Stimulated activated CD4-positive, alpha-beta T cell treated with anti-CD3 and anti-CD28 coated beads, Interleukin-4, amount 100 ng/mL, for 24 hours (primary cell): ENCODE measurements at places on chromosomes 7 and 10.
A peak's percentile ranks its signal among the peaks of the same experiment; 100 is the strongest.

DNA sequence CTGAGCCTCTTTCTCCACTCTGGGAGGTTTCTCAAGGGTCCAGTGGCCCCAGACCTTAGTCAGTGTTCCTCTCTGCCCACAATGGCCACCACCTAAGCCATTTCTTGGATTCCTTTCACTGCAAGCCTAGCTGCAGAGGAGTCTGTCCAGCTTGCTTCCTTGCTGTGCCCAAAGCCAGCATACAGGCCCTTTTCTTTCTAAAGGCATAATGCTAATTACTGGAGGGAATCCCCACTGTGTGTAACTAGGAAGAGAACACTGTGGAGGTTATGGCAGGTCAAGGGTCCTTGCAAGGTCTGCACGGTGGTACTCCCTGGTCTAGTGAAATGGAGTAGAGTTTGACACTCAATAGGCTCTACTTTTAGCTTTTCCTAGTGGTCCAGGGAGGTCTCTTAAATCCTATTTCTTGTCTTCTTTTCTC lies 70.4 kb upstream of the CC2D2B start:
- DNase-seq, result no peak

GRCh38 chr10:76315240-76315639 lies 883.8 kb downstream of the LRMDA start:
- DNase-seq, result no peak

DNA sequence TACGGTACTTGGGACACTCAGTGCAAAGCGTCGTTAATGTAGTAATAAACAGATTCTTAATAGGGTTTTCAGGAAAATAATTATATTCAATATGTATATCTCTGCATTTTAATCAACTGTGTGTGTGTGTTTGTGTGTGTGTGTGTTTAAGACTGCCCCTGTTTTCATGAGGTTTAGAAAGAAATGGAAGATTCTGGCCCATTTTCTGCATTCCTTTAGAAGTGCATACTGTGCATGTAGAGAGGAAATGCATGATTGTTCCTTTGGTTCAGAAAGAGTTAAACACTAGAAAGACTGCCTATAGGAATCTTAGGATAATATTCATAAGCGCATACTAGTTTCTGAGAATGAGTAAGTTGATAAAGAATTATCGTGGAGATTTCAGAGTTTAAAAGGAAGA lies 975 bp downstream of the CNTNAP2 start:
- no peak for DNase-seq

GRCh38 chr10:132599732-132600131 lies 62.1 kb downstream of the INPP5A start:
- no peak for DNase-seq

DNA sequence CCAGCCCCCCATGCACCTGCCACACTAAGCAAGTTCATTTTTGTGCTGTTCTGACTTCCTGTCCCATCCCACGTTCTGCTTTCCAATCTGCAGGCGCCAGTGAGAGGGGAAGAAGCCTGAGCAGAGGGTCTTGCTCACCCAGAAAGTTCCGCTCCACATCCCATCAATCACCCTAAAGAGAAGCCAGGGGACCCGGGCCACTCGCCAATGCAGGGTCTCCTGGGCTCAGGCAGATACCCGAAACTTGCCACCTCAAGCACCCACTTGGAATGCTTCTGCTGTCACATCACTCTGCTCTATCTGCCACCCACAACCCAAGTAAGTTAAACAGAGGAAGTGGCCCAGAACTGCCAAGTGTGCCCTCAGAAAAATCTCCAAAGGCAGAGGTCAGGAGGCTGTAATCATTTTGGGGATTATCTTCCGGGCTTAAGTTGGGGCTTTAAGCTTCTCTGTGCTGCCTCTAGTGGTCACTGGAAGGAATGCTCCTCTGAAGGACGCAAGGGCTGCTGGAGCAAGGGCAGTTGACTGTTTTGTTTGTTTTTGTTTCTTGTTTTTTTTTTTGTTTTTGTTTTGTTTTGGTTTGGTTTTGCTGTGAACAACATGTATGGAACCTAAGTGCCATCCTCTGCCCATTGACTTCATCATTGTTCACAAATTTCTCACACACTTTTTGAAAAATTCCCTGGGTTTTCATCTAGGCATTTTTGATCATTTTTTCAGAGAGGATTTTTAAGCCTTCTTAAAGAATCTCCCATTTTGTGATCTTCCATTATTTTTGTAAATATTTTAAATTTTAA lies 25.5 kb downstream of the PRR15 start:
- peak; percentile 8 for DNase-seq

DNA sequence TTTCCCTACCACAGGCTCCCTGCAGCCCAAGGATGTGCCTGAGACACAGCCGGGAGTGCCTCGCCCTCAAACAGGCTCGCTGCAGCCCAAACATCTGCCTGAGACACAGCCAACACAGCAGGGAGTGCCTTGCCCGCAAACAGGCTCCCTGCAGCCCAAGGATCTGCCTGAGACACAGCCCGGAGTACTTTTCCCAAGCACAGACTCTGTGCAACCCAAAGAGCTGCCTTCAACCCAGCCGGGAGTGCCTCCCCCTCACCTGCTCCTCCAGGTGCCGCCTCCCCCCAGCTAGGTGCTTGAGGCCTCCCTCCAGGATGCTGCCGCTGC lies 42.9 kb downstream of the ANTXRL start:
- no peak for DNase-seq

GRCh38 chr10:91460681-91461080 lies 50.5 kb downstream of the HECTD2 start:
- DNase-seq, result no peak

GRCh38 chr10:71213761-71214440 lies 1.5 kb downstream of the UNC5B start:
- DNase-seq, result no peak

- no peak for DNase-seq
Observed at GRCh38 chr10:113093188-113094113, 143.4 kb downstream of the TCF7L2 start.

DNA sequence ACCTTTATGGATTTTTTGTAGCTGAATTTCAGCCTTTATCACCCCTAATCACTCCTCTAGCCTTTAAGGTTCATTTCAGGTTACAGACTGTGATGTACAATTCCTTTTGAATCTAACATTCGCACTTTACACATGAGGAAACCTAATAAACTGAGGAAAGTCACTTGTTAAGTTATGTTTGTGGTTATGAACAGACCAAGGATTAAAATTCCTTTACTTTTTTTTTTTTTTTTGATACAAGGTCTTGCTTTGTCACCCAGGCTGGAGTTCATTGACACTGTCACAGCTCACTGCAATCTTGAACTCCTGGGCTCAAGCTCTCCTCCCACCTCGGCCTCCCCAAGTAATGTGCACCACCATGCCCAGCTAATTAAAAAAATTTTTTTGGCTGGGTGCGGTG lies 3.6 kb downstream of the MCU start:
- DNase-seq, result no peak

- DNase-seq, result no peak
Observed at GRCh38 chr10:13272164-13272571, 27.7 kb downstream of the PHYH start.

GRCh38 chr10:5944389-5945189 lies 32.8 kb downstream of the IL15RA start:
- no peak for DNase-seq
